Left renal cortex interstitium (tissue), 4 donors: ENCODE measurements at places on chromosomes 1 and 21. TPM values are rescaled to one million over a fixed set of nuclear protein-coding genes. Genes with fewer than 3 reads are reported as not detected.

Gene ZNF648
- 0.33 TPM for polyA plus RNA-seq

Gene SDHC
- 229 TPM for polyA plus RNA-seq

Gene SLC19A1
- polyA plus RNA-seq: 30.1 TPM

Gene WNT3A
- 0.17 TPM for polyA plus RNA-seq

Gene PLPPR4
- polyA plus RNA-seq: 1.6 TPM

Gene CR1L
- polyA plus RNA-seq: 0.96 TPM

Gene ZNF683
- not detected for polyA plus RNA-seq

Gene LAMC2
- 8.6 TPM for polyA plus RNA-seq

Gene FAM177B
- not detected for polyA plus RNA-seq

Gene SPATA45
- polyA plus RNA-seq: 0.37 TPM
